GM12892 (cell line): ENCODE measurements at places on chromosomes 1 and 21.
A peak's percentile ranks its signal among the peaks of the same experiment; 100 is the strongest.

- no peak for DNase-seq
These were observed 52.0 kb downstream of the ECE1 start for GRCh38 chr1:21238141-21238800.

- no peak for DNase-seq
These were observed 5.4 kb downstream of the BCAN start for GRCh38 chr1:156647351-156647750.

DNA sequence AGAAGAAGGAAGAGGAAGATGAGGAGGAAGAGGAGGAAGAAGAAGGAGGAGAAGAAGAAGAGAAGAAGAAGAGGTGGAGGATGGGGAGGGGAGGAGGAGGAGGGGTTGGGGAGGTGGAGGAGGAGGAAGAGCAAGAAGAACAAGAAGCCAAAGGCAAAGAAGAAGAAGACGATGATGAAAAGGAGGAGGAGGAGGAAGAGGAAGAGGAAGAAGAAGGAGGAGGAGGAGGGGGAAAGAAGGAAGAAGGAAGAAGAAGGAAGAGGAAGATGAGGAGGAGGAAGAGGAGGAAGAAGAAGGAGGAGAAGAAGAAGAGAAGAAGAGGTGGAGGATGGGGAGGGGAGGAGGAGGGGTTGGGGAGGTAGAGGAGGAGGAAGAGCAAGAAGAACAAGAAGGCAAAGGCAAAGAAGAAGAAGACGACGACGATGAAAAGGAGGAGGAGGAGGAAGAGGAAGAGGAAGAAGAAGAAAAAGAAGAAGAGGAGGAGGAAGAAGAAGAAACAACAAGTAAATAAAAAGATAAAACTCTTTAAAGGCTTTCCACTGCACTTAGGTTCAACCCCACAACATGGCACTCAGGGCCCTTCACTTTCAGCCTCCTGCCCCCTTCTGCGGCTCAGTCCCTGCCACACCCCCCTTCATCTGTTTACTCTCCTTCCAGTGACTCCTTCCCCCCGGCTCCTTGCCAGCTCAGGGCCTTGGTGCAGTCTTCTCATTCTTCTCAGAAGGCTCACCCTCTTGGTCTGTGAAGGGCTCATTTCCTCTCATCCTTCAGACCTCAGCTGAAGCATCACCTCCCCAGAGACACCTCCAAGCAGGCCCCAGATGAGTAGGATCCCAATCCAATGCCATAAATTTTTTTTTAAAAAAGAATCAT is 114.0 kb downstream of the KCNN3 start:
- DNase-seq, result no peak

GRCh38 chr1:33327587-33328325 is 6.9 kb upstream of the A3GALT2 start:
- DNase-seq, result no peak

GRCh38 chr1:218473522-218473921 is 128.4 kb downstream of the TGFB2 start:
- DNase-seq, result no peak

GRCh38 chr1:228378090-228378872 is 28.4 kb downstream of the TRIM11 start:
- DNase-seq, result no peak

- peak; percentile 12 for DNase-seq
These were observed at the start of gene DNAH14 for GRCh38 chr1:224929335-224930237. Gene DNAH14 (plus strand): TSS chr1:224929675. CDS start chr1:224952703, 23,028 bp downstream.

DNA sequence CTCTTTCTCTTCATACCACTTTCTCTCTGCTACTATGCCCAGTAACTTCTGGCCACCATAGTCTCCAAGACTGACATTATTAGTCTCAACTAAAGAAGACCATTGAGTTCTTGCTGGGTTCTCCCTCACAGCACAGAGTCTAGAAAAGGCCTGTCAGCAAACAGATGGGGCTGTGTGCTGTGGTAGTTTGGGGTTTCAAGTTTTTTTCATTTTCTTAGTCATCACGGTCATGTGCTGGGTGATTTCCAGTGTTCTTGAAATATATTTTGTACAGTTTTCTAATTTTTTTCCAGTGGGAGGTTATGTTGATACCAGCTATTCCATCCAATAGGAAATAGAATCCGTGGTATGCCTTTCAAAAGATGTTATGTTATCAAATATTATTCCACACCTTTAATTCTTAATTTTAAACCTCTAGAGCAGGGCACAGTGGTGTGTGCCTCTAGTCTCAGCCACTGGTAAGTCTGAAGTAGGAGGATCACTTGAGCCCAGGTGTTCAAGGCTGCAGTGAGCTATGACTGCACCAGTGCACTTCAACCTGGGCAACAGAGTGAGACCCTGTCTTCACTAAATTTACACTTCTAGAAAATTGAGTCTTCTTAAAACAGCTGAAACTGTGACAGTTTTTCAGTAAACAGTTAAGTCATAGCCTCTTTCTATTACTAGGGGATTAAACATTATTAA is 8.3 kb downstream of the CFHR2 start:
- DNase-seq, result no peak

GRCh38 chr1:70486676-70487458 is 75.8 kb downstream of the CTH start:
- DNase-seq, result no peak

DNA sequence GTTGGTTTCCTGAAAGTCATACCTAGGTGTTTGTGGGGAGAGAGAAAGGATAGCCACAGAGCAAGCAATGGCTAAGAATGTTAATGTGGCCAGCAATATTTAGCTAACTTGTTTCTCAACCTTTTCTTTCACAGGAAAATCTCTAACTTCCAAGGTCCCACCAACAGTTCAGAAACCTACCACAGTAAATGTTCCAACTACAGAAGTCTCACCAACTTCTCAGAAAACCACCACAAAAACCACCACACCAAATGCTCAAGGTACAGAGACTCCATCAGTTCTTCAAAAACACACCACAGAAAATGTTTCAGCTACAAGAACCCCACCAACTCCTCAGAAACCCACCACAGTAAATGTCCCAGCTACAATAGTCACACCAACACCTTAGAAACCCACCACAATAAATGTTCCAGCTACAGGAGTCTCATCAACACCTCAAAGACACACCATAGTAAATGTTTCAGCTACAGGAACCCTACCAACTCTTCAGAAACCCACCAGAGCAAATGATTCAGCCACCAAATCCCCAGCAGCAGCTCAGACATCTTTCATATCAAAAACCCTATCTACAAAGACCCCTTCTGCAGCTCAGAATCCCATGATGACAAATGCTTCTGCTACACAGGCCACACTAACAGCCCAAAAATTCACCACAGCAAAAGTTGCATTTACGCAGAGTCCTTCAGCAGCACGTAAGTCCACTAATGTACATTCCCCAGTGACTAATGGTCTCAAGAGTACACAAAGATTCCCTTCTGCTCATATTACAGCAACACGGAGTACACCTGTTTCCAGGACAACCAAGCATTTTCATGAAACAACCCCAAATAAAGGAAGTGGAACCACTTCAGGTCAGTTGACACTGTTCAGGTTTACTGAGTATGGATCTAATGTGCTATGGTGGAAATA is 15.3 kb downstream of the CD55 start:
- DNase-seq, result no peak

- no peak for DNase-seq
These were observed 17.5 kb downstream of the NEK7 start for GRCh38 chr1:198174297-198174696.

DNA sequence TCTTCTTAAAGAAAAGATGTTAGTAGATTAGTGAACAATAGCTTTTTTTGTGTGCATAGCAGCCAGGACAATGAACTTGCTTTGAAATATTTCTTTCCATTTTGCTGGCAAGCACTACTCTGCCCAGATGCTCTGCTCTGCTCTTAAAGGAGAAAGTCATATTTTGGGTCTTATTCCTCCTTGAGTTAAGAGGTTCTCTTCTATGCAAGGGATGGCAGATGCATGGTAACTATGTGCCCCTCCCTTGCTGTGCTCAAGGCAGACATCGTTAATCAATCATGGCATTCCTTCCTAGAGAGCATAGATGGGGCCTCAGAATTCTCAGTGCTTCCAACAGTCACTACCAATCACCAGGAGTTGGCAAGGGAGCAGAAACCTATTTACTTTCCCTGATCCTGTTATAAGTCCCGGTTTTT is 27.6 kb downstream of the NIPAL3 start:
- no peak for DNase-seq

GRCh38 chr1:68210027-68210426 is 22.3 kb downstream of the WLS start:
- no peak for DNase-seq

- no peak for DNase-seq
These were observed 27.0 kb upstream of the NPL start for GRCh38 chr1:182762536-182762935.

DNA sequence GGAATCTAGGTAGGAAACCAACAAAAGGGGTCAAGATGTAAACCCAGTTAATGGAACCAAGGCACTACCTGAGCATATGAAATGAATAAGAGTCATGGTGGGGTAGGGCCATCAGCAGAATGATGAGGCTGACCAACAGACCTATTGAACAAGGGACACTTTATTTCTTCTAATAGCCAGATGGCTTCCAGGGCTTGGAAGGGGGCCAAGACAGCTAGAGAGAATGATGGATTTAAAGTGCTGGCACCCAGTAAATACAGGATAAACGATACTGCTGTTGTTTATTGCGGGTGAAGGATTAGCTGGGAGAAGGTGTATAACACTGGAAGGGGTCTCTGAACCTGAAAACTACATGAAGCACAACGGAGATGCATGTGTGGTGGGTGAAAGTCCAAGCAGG is 15.6 kb downstream of the DDAH1 start:
- DNase-seq, result no peak

GRCh38 chr1:150068109-150068435 is 496 bp downstream of the VPS45 start:
- no peak for DNase-seq

DNA sequence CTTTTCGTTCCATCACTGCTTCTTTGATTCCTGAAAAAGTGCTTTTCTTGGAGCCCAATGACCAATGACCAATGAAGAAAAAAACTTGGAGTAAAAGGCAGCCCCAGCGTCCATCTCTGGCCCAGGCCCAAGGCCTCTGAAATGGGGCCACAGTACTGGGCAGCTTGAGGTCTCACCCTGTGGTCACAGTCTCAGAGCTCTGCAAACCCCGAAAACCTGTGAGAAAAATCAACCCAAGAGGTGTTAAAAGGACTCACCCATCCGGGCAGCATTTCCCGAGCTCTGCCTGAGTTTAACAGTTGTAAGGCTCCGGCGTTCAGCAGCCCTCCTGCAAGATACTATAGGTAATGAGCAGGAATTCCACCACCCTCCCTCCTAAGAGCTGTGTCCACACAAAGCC is 2.1 kb upstream of the EFHD2 start:
- no peak for DNase-seq

DNA sequence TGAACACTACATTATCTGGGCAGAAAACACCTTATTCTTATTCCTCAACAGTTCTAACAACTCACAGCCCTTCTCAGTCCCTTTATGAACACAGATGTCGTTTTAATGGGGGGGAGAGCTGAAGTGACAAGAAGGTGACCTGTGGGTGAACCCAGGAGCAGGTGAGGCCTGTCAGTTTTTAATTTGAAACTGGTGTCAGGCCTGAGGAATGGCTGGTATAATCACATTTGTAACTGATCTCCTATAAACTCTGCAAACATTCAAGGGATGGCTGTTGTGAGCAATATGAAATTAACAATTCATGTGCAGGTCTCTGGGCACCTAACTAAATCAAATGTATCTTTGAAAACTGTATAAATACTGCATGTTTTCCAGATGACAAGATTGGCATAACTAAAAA is 362.1 kb upstream of the NR5A2 start:
- DNase-seq, result no peak

- DNase-seq, result no peak
These were observed 595.6 kb downstream of the NPHP4 start for GRCh38 chr1:5396593-5396992.

- DNase-seq, result no peak
These were observed 129.6 kb downstream of the DPYD start for GRCh38 chr1:97791251-97791650.

GRCh38 chr1:110890474-110891196 is 17.7 kb downstream of the CD53 start:
- no peak for DNase-seq
